ENCODE measurements at places on chromosomes 12 and 14.
A peak's percentile ranks its signal among the peaks of the same experiment; 100 is the strongest.

- DNase-seq: no peak
These were observed 13.6 kb downstream of the PAH start for GRCh38 chr12:102903337-102904007.

GRCh38 chr12:125685915-125686314 is 620.7 kb downstream of the AACS start:
- DNase-seq: no peak

GRCh38 chr12:6450869-6451347 is 934 bp upstream of the TAPBPL start:
- no peak for DNase-seq

DNA sequence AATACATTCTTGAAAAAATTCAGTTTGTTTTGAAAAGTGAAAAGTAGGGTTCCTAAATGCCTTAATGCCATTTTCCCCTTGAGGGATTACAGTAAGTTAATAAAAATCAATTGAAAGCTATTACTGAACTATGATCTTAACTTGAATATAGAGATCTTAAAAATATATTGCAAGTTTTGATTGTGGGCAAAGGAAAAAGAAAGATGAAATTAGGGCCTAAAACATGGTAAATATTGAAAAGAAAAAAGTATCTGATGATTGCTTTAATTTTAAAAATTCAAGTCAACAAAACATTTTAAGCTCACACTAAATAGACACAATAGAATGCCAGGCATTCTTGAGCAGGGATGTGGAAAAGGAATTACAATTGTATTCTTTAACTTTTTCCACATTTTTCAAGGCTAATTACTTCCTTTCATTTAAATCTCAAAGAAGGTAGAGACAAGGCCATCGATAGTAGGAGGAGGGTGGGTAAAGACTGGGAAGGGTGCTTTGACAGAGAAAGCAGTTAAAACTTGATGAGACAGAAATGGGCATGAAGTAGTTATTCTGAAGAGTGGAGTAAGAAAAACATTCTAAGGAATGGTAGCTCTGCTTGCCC is 294.4 kb downstream of the NELL2 start:
- no peak for DNase-seq

DNA sequence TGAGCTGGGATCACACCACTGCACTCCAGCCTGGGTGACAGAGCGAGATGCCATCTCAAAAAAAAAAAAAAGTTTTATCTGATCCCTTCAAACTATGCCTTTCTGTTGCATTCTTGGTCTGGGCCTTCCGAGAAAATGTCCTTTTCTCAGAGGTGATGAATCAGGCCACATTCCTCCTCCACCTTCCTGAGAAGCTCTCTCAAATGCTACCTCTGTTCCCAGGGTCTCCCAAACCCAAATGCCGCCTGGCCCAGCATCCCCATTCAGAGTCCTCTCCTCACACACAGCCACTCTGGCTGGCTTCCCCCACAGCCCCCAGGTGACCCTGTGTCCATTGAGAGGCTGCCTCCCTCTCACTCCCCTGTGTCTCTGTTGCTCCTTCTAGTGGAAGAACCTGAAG is 19.7 kb upstream of the TMED10 start:
- no peak for DNase-seq

GRCh38 chr14:104512061-104512460 is 67.5 kb upstream of the C14orf180 start:
- DNase-seq: no peak

DNA sequence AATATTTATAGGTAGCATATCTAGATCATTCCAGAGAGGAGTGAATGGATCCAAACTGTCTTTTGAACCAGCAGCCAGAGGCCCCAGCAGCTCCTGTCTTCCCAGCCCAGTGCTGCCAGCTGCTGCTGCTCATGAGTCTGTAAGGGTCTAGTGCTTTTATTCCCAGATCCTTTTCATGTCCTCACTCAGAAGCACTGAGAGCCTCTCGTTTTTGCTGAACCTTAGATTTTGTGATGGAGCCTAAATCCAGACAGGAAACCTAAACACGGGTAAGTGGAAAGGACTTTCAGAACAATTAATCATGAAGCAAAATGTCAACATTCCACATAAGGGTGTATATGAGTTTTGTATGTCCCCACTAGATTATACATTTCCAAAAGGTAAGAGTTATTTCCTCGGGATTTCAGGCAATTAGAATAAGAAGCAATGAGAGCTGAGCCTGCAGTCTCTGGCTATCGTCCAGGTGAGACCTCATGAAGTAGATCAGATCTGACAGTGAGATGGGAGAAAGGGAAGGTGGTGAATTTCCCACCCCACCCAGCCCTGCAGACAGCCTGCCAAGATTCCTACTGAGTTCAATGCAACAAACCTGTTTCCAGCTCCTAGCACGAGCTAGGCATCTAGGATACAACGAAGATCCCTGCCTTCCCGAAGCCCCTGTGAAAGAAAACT is 84.4 kb downstream of the NINJ2 start:
- DNase-seq: no peak

DNA sequence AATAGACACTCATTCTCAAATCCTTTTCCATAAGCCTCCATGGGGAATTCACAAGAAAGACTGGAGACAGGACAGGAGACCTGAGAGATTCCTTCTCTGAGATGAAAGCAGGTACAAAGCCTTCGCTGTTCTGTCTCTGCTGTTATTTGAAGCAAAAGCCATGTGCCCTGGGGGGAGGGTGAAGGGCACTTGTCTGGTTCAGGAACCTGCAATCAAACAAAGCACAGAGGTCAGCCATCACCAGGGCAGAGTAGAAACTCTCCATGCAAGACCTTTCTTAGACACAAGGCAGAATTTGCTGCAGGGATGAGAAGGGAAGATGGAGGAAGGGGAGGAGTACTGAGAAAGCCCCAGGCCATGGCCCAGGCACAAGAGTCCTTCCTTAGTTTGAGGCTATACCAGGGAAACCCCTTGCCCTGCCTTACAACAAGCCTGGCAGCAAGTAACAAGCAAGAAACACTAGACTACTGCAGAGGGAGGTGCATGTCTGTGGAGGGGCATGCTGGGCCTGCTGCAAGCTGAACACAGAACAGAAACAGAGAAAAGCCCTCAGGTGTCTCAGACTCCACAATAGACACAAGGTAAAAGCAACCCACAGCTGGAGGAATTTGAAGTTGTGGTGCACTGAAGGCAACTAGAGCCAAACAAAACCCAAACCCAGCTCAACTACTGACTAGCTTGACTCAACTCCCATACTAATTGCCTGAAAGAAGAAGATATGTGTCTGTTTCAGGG is 7.8 kb upstream of the ART4 start:
- DNase-seq: no peak

DNA sequence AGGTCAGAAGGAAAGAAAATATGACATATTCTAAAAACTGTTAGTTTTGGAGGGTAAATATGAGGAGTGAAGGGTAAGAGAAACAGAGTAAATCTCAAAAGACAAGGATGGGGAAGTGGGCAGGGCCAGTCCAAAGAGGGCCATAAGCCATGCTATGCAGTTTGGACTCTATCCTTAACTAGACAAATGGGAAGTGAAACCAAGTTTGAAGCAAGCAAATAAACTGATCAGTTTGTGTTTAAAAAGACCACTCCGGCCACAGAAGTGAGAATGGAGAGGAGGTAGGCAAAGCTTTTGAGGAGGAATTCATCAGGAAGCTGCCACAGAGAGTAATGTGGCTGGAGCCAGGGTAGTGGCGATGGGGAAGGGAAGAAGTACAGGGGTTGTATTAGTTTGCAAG is 37.5 kb upstream of the DAAM1 start:
- DNase-seq: no peak

GRCh38 chr12:15212930-15213329 is 8.3 kb downstream of the RERG start:
- DNase-seq: no peak

- no peak for DNase-seq
These were observed 5.5 kb upstream of the HCFC2 start for GRCh38 chr12:104058802-104059201.

DNA sequence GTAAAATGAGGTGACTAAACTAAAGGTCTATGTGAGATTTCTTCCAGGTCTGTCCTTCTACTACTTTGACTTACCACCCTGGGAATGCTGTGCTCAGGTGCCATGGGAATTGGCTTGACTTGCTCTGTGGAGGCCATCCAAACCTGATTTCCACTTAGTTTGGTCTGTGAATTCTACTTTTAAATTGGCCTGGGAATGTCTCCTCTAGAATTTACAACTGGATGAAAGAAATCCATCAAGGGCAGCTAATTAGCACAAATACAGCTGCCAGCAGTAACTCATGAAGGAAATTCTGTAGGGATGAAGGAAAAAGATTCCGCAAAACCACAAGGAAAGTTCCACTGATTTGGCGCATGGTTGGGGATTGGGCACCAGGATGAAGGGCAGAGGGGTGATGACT is 31.7 kb upstream of the FRMD6 start:
- no peak for DNase-seq

DNA sequence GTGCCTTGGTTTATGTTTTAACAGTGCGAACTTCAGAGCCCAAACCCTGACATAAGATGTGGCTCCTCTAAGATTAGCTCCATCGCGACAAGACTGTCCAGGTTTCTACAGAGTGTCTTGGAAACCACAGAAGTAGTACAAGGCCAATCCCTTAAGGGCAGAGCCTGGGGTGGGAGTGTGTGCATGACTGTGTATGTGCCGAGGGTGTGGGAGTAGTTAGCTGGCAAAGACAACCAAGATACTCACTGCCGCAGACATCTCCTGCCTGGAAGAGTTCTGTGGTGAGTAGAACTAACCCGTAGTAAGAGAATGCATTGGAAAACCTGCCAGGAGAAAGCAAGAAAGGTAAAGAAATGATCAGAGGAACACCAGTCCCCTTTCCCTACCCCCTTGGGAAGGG is 54.1 kb downstream of the DAO start:
- no peak for DNase-seq

- DNase-seq: no peak
These were observed 43.4 kb upstream of the ST8SIA1 start for GRCh38 chr12:22377731-22378496.

GRCh38 chr14:38735005-38735404 is 368.0 kb downstream of the SEC23A start:
- no peak for DNase-seq

- DNase-seq: peak; percentile 88
These were observed 9.2 kb downstream of the HOXC8 start for GRCh38 chr12:54017878-54018467.

DNA sequence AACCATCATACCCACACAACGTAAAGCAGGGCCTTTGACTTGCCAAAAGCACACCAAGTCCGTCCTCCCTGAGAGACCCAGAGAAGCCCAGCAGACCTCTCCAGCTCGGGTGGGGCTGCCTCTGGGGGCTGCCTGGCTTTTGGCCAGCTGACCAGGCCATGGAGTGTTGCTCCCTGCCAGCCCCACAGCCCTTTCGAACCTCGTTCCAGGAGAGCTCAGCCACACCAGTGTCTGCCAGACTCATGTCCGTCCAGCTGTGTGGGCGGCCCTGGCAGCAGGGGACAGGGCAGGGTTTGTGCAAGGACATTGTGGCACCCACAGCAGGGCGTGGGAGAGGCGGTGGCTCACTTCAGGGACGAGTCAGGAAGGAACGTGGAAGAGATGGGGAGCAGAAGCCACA is 22.6 kb upstream of the IRF2BPL start:
- no peak for DNase-seq

- no peak for DNase-seq
These were observed 28.8 kb downstream of the ETNK1 start for GRCh38 chr12:22653791-22654190.

DNA sequence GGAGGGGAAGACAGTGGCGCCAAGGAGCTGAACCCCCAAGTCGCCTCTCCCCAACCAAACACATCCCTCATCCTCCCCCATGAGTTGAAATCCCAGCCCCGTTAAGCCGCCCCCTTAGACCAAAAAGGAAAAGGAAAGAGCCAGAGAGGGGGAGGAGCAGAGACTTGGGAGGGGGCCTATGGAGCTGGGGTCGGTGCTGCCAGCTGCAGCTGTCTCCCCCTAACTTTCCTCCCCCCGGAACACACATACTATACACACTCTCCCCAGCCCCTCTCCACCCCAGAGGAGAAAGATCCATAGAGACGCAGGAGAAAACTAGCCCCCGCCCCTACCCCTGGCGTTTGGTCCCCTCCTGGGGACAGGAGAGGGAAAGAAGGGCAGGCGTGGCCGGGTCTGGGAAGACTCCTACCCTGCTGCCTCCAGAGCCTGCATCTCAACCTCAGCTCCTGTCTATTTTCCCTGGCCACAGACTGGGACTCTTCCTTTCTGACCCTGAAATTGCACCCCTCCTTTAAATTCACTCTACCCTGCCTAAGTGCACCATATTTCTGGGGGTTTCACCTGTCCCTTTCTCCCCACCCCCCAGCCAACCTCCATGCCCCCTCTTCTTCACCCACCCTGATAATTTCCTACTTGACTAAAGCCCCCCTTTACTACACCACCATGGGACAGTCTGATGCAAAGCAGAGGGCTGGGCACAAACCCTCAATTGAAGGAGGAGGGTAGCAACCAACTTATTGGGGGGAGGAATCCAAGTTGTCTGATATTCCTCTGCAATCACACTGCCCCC is 1.7 kb upstream of the HOXC9 start:
- DNase-seq: no peak

- DNase-seq: no peak
These were observed 69.4 kb upstream of the PRIMA1 start for GRCh38 chr14:93857500-93858283.

DNA sequence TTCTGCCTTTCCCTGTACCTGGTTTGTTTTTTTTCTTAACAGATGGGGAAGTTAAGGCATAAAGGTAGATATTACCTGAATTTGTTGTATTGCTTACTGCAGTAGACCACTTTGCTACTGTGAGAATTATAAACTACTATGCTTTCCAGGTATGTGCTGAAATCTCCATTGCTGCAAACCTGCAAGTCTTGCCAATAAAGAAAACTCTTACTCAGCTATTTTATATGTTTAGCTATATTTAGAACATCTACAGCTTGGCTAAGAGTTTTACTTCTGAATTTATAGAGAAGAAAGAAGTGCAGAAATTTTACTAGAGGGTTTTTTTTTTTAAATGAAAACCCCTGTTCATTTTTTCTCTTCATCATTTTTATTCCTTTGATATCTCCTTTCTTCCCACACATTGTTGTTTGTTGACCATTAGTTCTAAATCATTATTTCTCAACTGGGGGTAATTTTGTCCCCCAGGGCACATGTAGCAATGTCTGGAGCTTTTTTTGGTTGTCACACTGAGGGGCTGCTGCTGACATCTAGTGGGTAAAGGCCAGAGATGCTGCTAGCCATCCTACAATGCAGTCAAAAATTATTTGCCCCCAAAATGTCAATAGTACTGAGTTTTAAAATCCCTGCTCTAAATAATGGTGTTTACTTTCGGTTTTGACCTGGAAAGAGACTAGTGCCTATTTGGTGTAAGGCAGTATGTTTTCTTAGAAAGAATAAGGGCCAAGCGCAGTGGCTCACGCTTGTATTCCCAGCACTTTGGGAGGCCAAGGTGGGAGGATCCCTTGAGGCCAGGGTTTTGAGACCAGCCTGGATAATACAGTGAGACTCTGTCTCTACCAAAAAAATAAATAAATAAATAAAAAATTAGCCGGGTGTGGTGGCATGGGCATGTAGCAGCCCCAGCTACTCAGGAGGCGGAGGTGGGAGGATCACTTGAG is 48.6 kb downstream of the PCNX1 start:
- no peak for DNase-seq

- DNase-seq: no peak
These were observed 10.2 kb upstream of the PRKAG1 start for GRCh38 chr12:49028666-49029275.
